SK-N-SH (cell line): ENCODE measurements at places on chromosomes 3 and 15. TPM values are rescaled to one million over a fixed set of nuclear protein-coding genes. Genes with fewer than 3 reads are reported as not detected.
A peak's percentile ranks its signal among the peaks of the same experiment; 100 is the strongest.

KIF7 gene
- 11.2 and 12.0 TPM in 2 replicates for polyA plus RNA-seq

MESP1 gene
- 0.52 and 0.74 TPM in 2 replicates for polyA plus RNA-seq

- DNase-seq: no peak
Observed at GRCh38 chr3:152857082-152857481, 22.2 kb downstream of the P2RY1 start.

- DNase-seq: peak; percentile 67
Observed at GRCh38 chr3:62874711-62875557, at the start of gene CADPS. CADPS (minus strand) TSS chr3:62875416; CDS start chr3:62875029, 387 bp downstream.

- no peak for DNase-seq
Observed at GRCh38 chr3:9721700-9722060, 9.9 kb upstream of the BRPF1 start.

- no peak for DNase-seq
Observed at GRCh38 chr15:56786966-56787365, 53.7 kb upstream of the ZNF280D start.
